ENCODE measurements at places on chromosomes 12 and 14. TPM values are rescaled to one million over a fixed set of nuclear protein-coding genes. Genes with fewer than 3 reads are reported as not detected.

DNA sequence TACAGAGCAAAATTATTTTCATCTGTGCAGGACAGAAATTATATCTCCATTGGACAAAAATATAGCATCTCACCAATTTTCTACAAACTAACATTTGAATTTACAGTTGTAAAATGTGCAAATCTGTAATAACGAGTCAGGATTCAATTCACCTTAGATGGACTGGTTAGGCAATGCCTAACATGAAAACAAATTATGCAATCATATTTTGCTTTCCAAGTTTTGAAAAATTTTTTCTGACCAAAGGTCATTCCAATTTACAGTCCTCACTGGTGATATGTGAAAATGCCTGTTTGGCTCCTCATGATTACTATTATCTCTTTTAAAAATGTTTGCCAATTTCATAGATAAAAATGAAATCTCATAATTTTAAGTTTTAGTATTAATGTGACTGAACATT is 6.5 kb upstream of the CPM start:
- no peak for DNase-seq

- no peak for DNase-seq
These were observed 8.1 kb upstream of the PTGDR start for GRCh38 chr14:52259434-52259833.

Gene TSPAN8
- total RNA-seq, result not detected

Gene KSR2
- total RNA-seq, result not detected

Gene TAS2R10
- 0.64 TPM for total RNA-seq

DNA sequence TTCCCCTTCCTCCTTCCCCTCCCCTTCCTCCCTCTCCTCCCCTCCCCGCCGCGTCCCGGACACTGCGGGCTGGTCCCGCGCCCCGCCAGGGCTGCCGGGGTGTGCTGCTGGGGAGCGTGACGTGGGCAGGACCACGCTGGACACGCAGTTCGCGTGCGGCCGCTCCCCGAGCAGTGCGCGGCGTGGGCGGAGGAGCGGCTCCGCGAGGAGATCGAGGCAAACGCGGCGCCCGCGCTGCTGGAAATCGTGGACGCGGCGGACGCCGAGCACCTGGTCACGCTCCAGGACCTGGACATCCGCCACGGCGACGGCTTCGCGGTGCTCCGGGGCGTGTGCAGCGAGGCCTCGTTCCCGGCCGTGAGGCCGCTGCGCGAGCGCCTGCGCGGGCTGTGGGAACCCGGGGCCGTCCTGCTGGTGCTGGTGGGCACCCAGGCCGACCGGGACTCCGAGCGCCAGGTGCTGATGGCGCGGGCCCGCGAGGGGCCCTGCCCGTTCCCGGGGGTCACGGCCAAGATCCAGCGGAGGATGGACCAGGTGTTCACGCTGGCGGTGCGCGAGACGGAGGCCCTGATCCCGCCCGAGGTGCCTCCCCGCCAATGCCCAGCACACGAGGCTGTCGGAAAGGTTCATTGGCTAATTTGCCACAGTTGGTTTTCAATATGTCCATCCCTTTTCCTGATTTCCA is 84.3 kb downstream of the TNFAIP2 start:
- DNase-seq, result no peak

GRCh38 chr12:128796439-128797118 is 27.2 kb downstream of the SLC15A4 start:
- DNase-seq, result no peak

GRCh38 chr12:98275131-98275475 is 240.3 kb upstream of the TMPO start:
- no peak for DNase-seq

GRCh38 chr12:8058506-8058905 is 7.7 kb downstream of the C3AR1 start:
- no peak for DNase-seq

GRCh38 chr12:71004578-71004977 is 84.0 kb upstream of the PTPRR start:
- no peak for DNase-seq

- no peak for DNase-seq
These were observed 10.6 kb upstream of the ART4 start for GRCh38 chr12:14853961-14854360.

Gene FLVCR2
- total RNA-seq, result 5.3 TPM

DNA sequence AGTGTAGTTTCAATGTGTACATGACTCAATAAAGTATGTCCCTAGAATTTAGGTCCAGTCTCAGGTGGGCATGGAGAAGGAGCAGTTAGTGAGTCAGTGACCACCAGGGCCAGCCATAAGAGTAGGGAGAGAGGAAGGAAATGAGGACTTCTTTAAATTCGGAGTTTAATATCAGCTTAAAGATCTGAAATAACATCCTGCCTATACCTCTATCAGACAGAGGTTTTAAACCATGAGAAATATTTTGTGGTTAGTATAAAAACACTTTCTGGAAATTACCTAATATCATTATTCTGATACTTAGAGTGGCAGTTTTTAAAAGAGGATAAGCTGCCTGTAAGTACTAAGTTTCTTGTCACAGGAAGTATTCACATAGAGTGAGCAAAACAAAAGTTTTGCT is 61.7 kb upstream of the ST8SIA1 start:
- no peak for DNase-seq

DNA sequence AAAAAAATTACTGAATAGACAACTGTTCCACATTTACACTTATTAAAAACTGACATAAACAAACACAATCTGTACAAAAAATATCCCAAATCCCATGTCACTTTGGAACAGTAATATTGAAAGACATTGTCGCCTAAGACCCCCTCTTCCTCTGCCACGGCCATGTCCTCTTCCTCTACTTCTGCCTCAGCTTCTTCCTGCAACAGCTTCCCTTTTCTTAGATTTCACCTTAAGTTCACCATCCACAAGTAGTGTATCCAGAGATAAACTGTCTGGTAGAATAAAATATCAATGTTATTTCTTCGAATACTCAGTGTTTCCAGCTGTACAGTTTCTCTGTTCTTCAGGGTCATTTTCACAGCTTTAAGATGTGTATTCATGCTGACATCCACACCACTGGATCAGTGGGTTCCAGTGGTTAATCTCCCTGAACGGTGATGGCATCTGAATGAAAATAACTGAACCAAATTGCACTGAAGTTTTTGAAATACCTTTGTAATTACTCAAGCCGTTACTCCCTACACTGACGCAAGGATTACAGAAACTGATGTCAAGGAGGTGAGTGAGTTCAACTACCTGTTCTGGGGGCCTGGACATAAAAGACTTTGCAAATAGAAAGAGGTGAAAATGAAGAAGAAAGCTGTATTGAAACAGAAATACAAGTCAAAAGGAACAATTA is 208.5 kb downstream of the C12orf50 start:
- no peak for DNase-seq

- no peak for DNase-seq
These were observed 23.1 kb downstream of the EXD2 start for GRCh38 chr14:69214393-69214792.

Gene CARMIL3
- total RNA-seq, result 0.10 TPM

DNA sequence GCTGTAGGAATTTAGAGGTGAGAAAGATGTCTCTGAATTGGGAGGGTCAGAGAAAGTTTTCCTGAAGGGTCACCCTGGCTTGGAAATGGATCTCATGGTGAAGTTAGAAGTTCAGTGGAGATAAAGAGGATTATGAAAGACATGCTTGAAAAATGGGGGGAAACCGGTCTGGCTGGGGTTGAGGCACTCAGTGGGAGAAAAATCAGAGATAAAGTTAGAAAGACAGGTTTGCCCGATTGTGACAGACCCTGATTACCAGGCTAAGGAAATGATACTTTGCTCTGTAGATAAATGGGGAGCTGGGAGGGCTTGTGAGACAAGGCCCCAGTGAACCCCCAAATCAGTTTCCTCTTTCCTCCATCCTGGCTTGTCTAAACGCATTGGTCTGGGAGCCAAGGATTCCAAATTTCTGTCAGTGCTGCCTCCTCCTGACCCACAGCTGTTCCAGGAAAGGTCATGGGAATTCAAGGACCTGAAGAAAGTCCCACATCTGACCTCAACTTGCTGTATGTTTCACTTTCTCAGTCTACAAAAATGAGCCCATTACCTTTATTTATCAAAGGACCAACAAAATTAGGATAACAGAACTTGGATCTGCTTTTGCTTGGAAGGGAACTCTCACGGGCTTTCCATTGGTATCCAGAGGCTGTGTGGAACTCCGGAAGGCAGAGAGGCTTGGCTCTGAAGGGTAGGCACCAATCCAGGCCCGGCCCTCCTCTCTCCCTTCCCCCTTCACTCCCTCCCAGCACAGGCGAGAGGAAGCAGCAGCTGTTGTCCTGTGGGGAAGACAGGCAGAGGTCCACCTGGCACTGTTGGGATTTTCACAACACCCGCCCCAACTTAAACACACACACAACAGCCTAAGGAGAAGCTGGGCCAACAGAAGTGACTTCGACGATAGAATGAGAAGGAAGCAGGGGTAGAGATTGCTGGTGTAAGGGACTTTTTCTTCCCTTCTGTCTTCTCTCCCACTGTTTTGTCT is 3.4 kb upstream of the RNASE7 start:
- DNase-seq, result no peak

GRCh38 chr12:51320695-51321320 is 3.2 kb downstream of the BIN2 start:
- no peak for DNase-seq

- no peak for DNase-seq
These were observed 40.5 kb downstream of the PARP11 start for GRCh38 chr12:3832738-3833137.

DNA sequence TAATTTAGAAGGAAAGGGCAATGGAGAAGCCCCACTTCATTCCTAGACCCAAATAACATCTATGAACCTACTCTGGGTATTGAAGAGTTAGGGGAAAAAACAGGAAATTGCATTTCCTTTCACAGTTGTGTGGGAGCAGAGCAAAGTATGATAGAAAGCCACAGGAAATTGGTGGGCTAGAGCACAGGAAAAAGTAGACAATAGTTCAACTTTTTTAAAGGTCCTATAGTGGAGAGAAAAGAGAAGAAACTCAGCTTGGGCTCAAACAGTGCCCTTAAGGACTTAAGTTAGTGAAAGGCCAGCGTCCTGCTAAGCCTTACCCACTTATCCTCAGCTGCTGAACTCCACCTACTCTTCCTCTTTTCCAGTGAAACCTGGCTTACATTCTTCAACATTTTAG is 258.1 kb downstream of the DPY19L2 start:
- no peak for DNase-seq

Gene C14orf180
- total RNA-seq, result not detected

GRCh38 chr14:90581745-90582144 is 184.9 kb downstream of the CALM1 start:
- DNase-seq, result no peak

DNA sequence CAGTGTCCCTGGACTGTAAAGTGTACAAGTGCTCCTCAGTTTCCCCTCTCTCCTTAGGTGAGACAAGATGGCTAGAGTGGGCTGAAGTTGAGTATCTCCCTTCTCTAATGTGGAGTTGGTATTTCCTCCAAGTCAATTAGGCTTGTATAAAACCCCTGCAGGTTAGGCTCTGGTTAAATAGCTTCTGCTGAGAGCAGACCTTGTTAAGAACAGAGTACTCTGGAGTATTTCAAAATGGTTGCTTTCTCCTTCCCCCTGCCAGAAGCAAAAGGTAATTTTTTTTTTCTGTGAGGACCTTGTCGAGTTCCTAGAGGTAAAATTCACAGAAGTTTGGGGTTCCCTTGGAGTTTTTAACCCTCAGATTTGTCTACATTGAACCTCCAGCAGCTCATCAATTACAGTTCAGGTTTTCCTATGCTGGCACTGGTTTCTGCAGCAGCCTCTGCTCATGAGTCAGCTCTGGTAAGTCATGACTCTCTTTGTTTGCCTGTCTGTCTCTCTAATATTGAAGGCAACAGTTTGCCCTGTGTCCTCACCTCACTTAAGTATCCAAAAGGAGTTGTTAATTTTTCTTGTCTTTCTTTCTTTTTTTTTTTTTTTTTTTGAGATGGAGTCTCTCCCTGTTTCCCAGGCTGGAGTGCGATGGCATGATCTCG is 27.8 kb upstream of the GLIPR1 start:
- DNase-seq, result no peak

Gene CRACR2A
- 134 TPM for total RNA-seq

Gene SMCO2
- 1.0 TPM for total RNA-seq

Gene PKP2
- 0.07 TPM for total RNA-seq

- peak; percentile 65 for DNase-seq
These were observed 5.0 kb downstream of the BIN2 start for GRCh38 chr12:51318846-51319599.

Gene KLRG1
- total RNA-seq, result 23.2 TPM

DNA sequence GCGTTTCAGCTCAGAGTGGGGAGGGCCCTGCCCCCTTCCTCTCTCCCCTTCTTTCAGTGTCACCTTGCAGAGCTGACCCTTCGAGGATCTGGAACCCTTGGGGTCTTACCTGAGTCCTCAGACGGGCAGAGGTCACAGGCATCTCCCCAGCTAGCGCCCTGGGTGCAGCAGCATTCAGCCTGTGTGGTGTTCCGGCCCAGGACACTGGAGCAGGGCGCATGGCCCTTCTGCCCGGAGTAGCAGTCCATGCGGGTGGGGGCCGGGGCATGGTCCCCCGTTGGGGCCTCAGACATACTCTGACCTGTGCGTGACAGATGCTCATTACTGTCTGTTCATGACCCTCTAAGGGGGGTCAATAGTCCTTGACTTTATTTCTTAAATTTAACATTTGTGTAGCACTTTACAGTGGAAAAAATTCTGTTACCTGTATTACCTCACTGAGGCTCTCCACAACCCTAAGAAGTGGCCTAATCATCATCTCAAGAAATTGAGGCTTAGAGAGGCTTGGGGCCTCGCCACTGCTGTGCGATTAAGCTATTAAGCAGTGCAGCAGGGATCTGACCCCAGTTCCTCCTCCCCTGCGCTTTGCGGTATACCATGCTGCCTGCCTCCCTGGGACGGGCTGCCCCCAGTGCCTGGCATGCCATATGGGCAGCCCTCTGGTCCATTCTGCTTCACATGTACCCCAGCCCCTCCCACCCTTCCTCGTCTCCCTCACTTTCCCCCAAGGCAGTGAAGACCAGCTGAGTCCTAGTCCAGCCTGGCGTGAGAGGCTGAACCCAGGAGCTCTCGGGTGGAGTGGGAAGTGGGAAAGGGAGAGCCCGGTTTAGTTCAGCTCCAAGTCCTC is 11.5 kb downstream of the ISCA2 start:
- no peak for DNase-seq

DNA sequence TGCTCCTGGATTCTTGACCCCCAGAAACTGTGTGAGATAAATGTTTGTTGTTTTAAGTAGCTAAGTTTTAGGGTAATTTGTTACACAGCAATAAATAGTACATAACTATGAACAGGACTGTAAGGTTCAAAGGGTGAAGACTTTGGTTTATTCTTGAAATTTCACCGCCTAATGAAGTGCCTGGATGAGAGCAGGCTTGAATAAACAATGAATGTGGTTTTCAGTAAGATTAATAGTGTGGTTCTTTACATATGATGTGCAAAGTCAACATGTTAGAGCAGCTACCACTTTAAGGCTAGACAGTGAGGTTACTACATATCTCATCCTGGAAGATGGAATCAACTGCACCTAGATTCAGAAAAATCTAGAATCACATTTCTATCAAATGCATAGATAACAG is 145.2 kb upstream of the BTG1 start:
- DNase-seq, result no peak

DNA sequence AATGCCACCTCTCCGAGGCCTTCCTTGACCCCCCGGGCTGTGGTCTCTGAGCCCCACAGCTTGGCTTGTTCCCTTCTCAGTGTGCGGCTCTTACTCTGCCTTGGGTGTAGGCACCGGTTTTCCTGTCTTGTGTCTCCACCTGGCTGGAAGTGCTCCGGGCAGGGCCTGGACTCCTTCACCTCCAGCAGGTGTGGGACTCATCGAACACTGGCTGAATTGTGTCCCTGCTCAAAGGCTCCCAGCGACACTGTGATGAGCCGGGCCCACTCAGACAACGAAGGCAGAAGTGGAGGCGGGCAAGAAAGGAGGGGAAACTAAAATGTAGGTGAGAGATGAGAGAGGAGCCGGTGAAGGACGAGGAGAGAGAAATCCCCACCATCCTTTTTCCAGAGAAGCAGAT is 18.0 kb downstream of the TMEM63C start:
- no peak for DNase-seq

Gene ESPL1
- total RNA-seq, result 35.2 TPM

Gene VRK1
- 79.3 TPM for total RNA-seq

All from natural killer cell treated with Interleukin-12 subunit alpha and Interleukin-12 subunit beta and Interleukin-15 and Interleukin-18, amount 100 ng/mL, for 72 hours (primary cell).